ENCODE measurements at places on chromosomes 16 and 17.

DNA sequence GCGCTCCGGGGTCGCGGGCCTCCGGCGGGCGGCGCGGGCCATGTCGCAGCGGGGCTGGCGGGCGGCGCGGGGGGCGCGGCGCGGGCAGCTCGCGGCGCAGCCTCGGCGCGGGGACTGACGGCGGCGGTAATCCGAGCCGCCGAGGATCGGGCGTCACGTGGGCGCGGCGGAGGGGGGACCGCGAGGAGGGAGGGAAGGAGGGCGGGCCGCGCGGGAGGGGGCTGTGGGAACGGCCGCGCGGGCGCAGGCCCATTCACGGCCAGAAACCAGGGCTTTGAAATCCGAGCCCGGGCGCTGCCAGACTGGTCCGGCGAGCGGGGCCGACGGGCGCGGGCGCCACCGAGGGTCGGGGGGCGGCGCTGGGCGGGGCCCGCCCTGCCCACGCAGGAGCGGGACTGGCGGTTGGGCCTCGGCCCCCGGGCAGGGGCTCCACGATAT, at the start of gene MTSS2:
TSS of gene MTSS2 (minus strand) at position 116 of the 438 bp plus-strand sequence. CDS start 262 bp downstream, outside the sequence.
- peak; percentile 53 for DNase-seq

DNA sequence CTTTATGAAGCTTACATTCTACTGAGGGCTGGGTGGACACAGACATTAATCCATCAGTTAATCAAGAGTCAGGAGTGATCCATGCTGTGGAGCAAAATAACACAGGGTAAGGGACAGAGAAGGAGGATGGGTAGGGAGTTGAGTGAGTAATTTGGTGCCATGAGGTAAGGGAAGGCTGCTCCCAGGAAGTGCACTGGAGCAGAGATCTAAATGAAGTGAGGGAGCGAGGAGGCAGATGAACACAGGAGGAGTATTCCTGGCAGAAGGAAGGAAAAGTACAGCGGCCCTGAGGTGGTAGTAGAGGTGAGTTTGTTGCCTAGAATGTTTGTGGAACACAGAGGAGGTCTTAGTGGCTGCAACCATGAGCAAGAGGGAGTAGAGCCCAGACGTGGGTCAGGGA, 34.8 kb downstream of the ASIC2 start:
- DNase-seq: no peak

GRCh38 chr16:74577882-74578366, 29.0 kb downstream of the GLG1 start:
- no peak for DNase-seq

DNA sequence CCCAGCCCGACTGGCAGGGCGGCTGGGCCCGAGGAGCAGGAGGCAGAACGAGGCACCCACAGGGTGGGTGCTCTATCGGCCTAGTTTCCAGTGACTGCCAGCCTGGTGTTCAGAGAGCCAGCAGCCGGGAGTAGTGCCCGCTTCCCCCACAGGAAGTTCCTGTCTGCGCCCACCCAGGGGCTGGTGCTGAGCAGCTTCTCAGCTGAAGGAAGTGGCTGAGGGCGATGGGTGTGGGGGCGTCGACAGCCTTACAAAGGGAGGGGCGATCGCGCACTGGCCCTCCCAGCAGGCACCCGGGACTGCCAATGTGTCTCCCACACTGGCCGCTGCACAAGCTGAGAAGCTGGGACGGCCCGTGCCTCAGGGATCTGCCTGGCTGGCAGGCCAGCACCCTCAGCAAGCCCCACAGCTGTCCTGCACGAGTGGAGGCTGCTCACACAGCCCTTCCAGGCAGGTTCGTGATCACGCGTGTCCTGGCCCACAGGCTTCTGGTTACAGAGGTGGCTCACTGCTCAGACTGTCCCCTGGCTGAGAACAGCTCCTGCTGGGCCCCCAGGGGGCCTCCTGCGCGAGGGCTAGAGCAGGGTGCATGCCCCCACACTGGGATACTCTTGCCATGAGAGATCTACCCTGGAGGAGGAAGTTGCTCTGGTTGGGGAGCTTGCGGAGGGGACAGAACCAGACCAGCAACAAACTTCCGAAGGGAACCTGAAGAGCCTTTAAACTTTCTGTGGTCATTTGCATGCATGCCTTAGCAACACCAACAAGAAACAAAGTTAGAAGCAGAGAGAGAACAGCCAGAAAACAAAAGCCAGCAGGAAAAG, 2.5 kb downstream of the RNF166 start:
- DNase-seq: peak; percentile 94

DNA sequence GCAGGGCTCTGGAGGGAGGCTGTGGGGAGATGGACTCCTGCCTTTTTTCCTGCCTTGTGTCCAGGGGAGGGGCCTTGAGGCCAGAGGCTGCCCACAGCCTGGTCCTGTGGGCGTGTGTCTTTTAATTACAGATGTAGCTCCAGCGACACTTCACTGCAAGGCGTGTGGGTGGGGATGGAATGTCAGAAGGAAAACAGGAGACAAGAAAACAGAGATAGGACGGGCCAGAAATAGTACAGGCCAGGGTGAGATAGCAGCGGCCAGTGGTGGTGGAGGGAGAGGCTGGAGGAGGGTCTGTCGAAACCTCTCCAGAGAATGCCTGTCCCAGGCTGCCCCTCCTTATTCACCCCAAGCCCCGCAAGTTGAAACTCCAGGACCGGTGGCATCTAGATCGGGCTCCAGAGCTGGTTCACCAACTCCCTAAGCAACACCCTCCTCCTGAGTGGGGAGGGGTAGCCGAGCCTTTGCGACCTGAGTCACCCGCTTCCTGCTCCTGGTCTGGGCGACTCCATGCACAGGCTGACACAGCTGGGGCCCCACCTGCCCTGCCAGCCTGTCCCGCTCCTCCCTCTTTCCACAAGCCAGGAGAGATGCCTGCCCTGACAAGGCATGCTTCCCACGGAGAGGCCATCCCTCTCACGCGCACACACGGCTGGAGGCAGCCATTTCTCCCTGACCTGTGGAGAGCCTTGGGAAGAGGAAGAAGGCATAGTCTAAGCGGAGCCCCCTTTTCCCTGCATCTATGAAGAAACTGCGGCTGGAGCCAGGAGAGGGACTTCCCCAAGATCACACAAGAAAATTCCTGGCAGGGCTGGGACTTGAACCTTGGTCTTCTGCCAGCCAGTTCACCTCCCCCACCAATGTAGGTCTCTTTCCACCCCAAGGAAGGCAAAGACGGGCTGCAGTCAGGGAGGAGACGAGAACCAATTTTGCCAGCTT, 6.6 kb upstream of the JUP start:
- DNase-seq: peak; percentile 23

DNA sequence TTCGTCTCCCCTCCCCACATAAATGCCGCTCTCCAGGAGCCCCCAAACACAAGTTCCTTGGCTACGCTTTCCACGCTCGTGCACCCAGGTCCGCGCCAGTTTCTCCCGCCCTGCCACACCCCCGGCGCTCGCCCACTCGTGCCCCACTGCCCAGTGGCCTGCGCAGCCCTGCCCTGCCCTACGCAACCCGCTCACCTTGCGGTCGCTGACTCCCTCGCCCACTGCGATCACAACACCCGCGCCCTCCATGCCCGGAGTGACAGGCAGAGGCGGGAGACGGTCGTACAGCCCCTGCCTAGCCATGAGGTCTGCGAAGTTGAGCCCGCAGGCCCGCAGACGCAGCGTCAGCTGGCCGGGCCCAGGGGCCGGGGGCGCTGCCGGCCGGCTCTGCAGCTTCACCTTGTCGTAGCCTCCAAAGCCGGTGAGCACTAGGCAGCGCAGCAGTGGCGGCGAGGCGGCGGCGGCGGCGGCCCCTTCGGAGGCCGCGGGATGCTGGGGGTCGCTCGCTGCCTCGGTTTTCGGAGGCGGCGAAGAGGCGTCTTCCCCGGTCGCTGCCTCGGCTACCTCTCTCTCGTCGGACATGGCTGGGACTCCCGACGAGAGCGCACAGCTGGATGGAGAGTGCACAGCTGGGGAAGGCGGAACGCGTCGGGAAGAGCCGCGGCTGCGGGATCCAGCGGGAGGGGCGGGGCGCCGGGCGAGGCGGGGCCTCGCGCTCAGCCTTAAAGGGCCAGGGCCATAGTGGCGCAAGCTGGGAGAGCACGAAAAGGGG, at the start of gene VAT1:
TSS of gene VAT1 (minus strand) at position 645 of the 772 bp plus-strand sequence. CDS start at position 582, 63 bp downstream.
- DNase-seq: peak; percentile 60

DNA sequence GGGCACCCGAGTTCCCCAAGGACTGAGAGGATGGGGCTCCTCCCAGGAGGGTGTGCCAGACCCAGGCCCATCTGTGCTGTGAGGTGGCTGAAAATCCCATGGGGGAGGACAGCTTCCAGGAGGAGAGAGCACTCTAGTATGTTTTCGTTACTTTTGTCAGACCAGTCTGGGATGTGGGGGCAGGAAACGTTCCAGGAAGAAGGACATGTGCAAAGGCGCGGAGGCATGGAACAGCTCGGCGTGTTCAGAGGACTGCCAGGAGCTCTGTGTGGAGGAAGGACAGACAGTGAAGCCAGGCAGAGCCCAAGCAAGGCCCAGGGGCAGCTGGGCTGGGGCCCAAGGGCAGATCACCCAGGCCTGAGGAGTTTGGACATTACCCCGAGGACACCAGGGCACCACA, 7.0 kb downstream of the CA4 start:
- DNase-seq: no peak

GRCh38 chr17:57629886-57630285, 115.2 kb downstream of the CCDC182 start:
- DNase-seq: no peak

- no peak for DNase-seq
These were observed 28.8 kb downstream of the NLRC3 start for GRCh38 chr16:3548445-3548844.

GRCh38 chr16:79997257-79997656, 396.7 kb upstream of the MAF start:
- DNase-seq: peak; percentile 33

DNA sequence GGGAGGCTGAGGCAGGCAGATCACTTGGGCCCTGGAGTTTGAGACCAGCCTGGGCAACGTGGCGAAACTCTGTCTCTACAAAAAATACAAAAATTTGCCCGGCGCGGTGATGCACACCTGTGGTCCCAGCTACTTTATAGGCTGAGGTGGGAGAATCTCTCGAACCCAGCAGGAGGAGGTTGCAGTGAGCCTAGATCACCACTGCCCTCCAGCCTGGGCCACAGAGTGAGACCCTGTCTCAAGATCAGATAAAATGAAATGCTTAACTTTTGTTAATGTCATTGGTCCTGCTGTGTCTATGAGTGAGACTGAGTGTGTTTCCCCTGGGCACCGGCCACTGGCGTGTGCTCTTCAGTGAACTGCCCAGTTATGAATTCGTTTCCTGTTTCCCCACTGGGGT, 10.5 kb downstream of the FAM234A start:
- DNase-seq: no peak

- no peak for DNase-seq
These were observed 44.5 kb downstream of the ZNRF1 start for GRCh38 chr16:75043175-75043895.

DNA sequence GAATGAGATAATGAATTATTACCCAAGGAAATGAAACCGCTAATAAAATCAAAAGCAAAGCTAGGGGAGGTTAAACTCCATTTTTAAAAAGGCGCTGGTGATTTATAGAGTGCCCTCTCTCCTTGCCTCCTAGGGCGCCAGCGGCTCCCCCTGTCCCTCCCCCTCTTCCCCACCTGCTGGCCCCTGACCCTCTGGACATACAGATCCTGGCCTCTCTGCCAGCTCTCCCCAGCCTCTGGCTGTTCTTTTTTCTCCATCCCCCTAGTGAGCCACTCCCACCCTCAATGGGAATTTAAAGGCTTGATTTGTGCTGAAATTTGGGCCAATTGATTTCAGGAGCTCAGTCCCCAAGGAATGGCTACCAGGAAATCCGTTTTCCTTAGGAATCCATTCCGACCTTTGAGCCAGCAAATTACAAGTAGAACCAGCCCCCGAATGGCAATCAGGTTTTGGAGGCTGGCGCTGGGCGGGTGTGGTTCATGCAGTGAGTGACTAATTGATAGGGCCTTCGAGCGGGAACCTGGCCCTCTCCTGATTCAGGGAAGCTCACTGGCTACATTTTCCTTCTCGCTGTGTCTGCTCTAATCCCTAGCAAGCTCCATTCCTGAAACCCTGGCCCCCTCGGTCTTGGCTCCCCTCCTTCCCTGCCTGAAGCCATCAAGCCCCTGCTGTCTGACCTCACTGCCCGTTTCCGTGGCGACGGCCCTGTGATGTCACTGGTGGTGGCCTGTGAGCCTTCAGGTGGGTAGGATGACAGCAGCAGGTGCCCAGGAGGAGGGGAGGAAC, 141.9 kb upstream of the SDK2 start:
- DNase-seq: peak; percentile 14

- DNase-seq: peak; percentile 34
These were observed 196.6 kb upstream of the CIBAR2 start for GRCh38 chr16:85308611-85309540.

DNA sequence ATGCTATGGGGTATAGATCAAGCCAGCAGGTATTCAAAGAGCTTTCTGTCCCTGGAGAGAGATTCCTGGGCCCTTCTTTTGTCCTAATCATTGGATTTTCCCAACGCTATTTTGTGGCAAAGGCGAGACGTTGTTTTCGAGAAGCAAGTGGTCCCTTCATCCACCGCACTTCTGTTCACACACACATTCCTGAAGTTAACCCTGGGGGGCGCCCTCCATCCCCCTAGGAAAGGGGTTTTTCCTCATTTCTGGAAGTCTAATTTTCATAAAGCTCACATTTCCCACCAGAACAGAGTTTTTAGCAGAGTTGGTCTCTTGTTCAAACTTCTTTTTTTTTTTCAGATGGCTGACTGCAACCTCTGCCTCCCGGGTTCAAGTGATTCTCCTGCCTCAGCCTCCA, 11.9 kb downstream of the SCGB1C2 start:
- DNase-seq: no peak
